ENCODE measurements at places on chromosomes 16 and 17. TPM values are rescaled to one million over a fixed set of nuclear protein-coding genes. Genes with fewer than 3 reads are reported as not detected.

DNA sequence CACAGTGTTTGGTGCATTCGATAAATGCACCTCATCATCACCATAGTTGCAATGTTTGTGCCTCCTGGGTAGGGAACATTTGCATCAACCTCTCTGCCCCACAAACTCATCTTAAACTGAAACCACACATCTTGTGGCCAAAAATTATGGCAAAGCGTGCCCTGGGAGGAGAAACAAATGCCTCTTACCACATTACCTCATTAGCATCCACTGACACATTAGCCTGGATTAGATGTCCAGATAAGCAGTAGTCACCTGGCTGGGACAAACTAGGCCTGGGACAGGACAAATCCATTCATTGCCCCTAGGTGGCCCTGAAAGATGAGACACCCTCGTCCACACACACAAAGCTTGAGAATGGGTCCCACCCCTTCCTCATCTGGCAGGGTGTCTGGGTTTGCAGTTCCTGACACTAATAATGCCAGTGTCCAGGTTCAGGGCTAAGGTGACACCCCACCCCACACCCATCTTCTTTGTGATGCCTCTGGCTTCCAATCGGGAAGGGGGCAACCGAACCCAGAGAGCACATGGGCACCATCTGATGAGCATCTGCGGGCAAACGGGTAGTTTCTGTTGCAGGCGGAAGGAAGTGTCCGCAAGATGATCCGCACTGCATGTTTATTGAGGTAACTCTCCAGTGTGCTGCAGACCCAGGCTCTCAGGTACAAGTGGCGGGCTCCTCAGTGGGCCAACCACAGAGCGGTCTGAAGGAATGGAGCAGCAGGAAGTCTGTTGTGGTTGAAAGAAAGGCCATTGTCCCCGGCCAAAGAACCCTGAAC, 8.6 kb downstream of the XYLT1 start:
- no peak for DNase-seq
- no peaks in the 10 kb centered on the region for H3K4me1 ChIP-seq
- no peak overlapping the region for H3K27ac ChIP-seq
- H3K4me3 ChIP-seq = no peak overlapping the region

- H3K4me3 ChIP-seq = no peak overlapping the region
- no peaks in the 10 kb centered on the region for H3K4me1 ChIP-seq
- DNase-seq = no peak
- H3K36me3 ChIP-seq = no peaks in the 10 kb centered on the region
Measured at GRCh38 chr17:55152236-55152635, 112.5 kb upstream of the HLF start.

DNA sequence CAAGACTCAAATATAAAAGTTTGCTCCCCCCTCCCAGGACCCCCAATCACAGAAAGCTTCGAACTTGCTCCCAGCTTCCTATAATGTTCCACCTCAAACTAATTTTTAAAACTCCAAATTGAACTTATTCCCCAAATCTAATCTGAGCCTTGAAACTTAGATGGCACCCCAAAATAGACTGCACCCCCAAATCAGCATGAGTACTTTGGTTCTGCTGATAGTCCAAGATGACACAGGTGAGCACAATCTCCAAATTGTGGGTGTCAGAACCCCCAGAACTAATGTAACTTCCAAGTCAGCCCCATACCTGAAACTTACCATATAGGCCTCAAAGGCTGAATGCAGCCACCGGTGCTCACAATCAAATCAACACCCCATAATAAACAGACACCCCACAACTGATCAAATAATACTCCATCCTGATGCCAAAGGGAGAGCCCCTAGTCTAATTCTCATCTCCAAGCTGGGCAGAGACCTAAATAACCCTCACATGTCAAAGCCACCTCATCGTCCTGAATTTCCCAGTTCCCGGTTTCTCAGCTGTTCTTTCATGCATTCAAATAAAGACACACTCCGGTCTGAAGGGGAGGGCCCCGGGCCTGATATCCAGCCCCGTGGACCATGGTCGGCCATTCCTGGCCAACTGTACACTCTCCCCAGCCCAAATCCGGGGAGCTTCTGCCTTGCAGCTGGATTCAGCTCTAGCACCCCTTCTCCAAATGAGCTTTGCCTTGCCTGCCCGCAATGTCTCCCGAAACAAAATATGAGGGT, 1.8 kb upstream of the BCL6B start:
- no peak overlapping the region for H3K4me3 ChIP-seq
- no peaks in the 10 kb centered on the region for H3K4me1 ChIP-seq
- DNase-seq = no peak
- no peak overlapping the region for H3K27ac ChIP-seq
- no peaks in the 10 kb centered on the region for H3K27me3 ChIP-seq

- H3K36me3 ChIP-seq = no peaks in the 10 kb centered on the region
- peaks cover 14% of the 10 kb centered on the region for H3K4me1 ChIP-seq
- no peak for DNase-seq
- no peak overlapping the region for H3K4me3 ChIP-seq
Measured at GRCh38 chr17:19725486-19725885, 9.1 kb upstream of the SLC47A2 start.

DNA sequence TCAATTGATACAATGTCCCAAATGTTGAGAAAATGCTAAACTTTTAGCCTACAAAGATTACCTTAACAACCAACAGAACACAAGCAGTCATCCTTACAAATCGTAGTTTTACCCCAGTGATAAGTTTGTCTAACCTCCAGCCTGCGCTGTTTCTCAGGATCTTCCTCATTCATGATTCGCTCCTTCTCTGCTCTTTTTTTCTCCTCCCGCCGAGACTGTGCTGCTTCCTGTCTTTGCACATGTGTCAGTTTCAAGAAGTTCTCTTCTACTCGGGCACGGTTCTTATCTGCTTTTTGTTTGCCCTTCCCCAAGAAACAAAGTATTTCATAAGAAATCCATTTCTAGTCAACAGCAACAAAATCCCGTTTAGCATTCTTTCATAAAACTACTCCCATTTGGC, 10.2 kb upstream of the STRADA start:
- no peaks in the 10 kb centered on the region for H3K27me3 ChIP-seq
- H3K4me1 ChIP-seq = no peaks in the 10 kb centered on the region
- H3K36me3 ChIP-seq = no peaks in the 10 kb centered on the region
- no peak overlapping the region for H3K27ac ChIP-seq
- H3K4me3 ChIP-seq = no peak overlapping the region

DNA sequence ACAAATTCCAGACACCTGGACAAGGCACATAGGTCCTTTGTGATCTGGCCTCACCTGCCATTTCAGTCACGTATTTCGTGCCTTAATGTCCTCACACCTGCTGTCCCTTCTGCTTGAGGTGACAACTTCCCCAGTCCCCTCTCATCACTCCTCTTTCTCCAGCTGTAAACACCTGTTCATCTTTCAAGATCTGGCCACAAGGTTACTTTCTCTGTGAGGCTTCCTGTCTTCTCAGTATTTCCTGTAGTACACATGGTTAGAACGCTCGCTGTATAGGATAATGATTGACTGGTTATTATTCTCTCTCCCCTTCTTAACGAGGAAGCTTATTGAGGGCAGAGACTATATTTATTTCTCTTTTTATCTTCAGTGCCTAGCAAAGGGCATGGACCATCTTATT, 74.5 kb upstream of the PMFBP1 start:
- H3K4me3 ChIP-seq = no peak overlapping the region
- H3K27me3 ChIP-seq = no peaks in the 10 kb centered on the region
- DNase-seq = no peak
- H3K36me3 ChIP-seq = no peaks in the 10 kb centered on the region
- H3K27ac ChIP-seq = no peak overlapping the region

SPAG5 gene
- total RNA-seq = 25.6 TPM

TPPP3 gene
- 3.7 TPM for total RNA-seq
